Kidney (tissue), 22 donors: ENCODE measurements at places on chromosomes 3 and 15. TPM values are rescaled to one million over a fixed set of nuclear protein-coding genes. Genes with fewer than 3 reads are reported as not detected.

The SERINC4 gene
- total RNA-seq = 0.13 TPM

The NLGN1 gene
- total RNA-seq = 19.4 TPM

The CPEB1 gene
- total RNA-seq = 1.4 TPM

The TUSC7 gene
- total RNA-seq = not detected

The CYP11A1 gene
- 0.13 TPM for total RNA-seq

GRCh38 chr15:28900892-28901586, 15.3 kb downstream of the APBA2 start:
- no peaks in the 10 kb centered on the region for H3K27me3 ChIP-seq
- DNase-seq = peak; percentile 58
- no peak overlapping the region for H3K4me3 ChIP-seq
- H3K4me1 ChIP-seq = no peaks in the 10 kb centered on the region
- H3K27ac ChIP-seq = no peak overlapping the region
- no peaks in the 10 kb centered on the region for H3K36me3 ChIP-seq

GRCh38 chr15:89329329-89330084, 5.1 kb downstream of the POLG start:
- DNase-seq = no peak
- peaks cover 27% of the 10 kb centered on the region for H3K4me1 ChIP-seq
- no peaks in the 10 kb centered on the region for H3K27me3 ChIP-seq
- peaks cover 82% of the 10 kb centered on the region for H3K36me3 ChIP-seq
- H3K27ac ChIP-seq = no peak overlapping the region

- H3K27ac ChIP-seq = peak overlapping the region; percentile 95
- peaks cover 19% of the 10 kb centered on the region for H3K4me1 ChIP-seq
- peak; percentile 77 for DNase-seq
- no peaks in the 10 kb centered on the region for H3K27me3 ChIP-seq
- peak overlapping the region; percentile 91 for H3K4me3 ChIP-seq
- peaks cover 6% of the 10 kb centered on the region for H3K36me3 ChIP-seq
Observed at GRCh38 chr3:133574260-133574881, 885 bp downstream of the CDV3 start.

GRCh38 chr3:123663977-123664376, 79.1 kb upstream of the HACD2 start:
- H3K36me3 ChIP-seq = peaks cover 10% of the 10 kb centered on the region
- H3K27me3 ChIP-seq = no peaks in the 10 kb centered on the region
- no peak overlapping the region for H3K4me3 ChIP-seq
- no peak for DNase-seq
- H3K4me1 ChIP-seq = peaks cover 33% of the 10 kb centered on the region

- no peak overlapping the region for H3K27ac ChIP-seq
- no peak for DNase-seq
- no peaks in the 10 kb centered on the region for H3K36me3 ChIP-seq
- H3K4me1 ChIP-seq = no peaks in the 10 kb centered on the region
- H3K4me3 ChIP-seq = no peak overlapping the region
Observed at GRCh38 chr3:17911986-17912760, 169.7 kb upstream of the TBC1D5 start.

DNA sequence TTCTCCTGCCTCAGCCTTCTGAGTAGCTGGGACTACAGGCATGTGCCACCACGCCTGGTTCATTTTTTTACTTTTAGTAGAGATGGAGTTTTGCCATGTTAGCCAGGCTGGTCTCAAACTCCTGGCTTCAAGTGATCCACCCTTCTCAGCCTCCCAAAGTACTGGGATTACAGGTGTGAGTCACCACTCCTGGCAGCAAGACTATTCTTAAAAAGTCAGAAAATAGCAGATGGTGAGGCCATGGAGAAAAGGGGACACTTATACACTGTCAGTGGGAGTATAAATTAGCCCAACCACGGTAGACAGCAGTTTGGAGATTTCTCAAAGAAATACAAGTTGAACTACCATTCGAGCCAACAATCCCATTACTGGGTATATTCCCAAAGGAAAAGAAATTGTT, 603.3 kb upstream of the TBL1XR1 start:
- no peak for DNase-seq
- no peaks in the 10 kb centered on the region for H3K36me3 ChIP-seq
- H3K4me3 ChIP-seq = no peak overlapping the region
- H3K27ac ChIP-seq = no peak overlapping the region
- no peaks in the 10 kb centered on the region for H3K4me1 ChIP-seq

DNA sequence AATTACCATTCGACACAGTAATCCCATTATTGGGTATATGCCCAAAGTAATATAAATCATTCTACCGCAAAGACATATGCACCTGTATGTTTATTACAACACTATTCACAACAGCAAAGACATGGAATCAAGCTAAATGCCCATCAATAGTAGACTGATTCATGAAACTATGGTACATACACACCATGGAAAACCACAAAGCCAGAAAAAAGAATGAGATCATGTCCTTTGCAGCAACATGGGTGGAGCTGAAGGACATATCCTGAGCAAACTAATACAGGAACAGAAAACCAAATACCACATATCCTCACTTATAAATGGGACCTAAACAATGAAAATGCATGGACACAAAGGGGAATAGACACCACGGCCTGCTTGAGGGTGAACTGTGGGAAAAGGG, 11.1 kb upstream of the MCF2L2 start:
- no peaks in the 10 kb centered on the region for H3K27me3 ChIP-seq
- H3K27ac ChIP-seq = no peak overlapping the region
- no peak for DNase-seq
- no peaks in the 10 kb centered on the region for H3K4me1 ChIP-seq
- H3K4me3 ChIP-seq = no peak overlapping the region
- no peaks in the 10 kb centered on the region for H3K36me3 ChIP-seq

- H3K36me3 ChIP-seq = no peaks in the 10 kb centered on the region
- H3K27ac ChIP-seq = no peak overlapping the region
- H3K4me3 ChIP-seq = no peak overlapping the region
Observed at GRCh38 chr3:139638518-139638917, 39.3 kb downstream of the NMNAT3 start.

GRCh38 chr3:151788401-151788800, 25.5 kb upstream of the AADAC start:
- H3K27me3 ChIP-seq = no peaks in the 10 kb centered on the region
- H3K4me1 ChIP-seq = no peaks in the 10 kb centered on the region
- no peak overlapping the region for H3K4me3 ChIP-seq
- no peaks in the 10 kb centered on the region for H3K36me3 ChIP-seq
- no peak overlapping the region for H3K27ac ChIP-seq

DNA sequence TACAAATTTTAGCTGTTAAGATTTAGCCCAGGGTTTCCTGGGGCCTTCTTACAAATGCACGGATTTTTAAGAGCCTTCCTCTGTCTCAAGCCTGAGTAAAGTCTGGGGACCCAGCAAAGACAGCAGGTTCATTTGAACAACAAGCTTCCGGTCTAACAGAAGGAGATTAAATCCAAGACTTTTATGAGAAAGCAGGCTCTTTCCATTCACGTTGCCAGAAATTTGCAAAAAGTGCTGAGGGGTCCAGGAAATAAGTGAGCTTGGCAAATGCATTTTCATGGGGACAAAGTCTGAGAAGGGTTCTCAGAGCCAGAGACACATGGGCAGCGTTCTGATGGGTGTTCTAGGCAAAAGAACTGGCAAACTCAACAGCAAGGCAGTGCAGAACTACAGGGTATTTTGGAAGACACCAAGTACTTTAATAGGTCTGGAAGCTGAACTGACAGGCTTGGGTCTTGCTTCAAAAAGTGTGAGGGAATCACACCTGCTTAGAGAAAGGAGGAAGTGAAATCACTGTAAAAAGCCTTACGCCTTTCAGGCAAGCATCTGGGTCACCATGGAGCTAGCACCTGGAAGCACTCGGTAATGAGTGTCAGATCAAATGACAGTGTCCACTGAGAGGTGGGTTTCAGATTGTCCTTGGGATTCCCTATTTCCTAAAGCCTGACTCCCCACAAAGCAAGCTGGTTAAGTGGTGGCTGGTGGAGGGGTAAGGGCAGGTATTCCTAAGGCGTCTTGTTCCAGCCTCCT, 115.8 kb upstream of the ARHGEF3 start:
- no peak overlapping the region for H3K27ac ChIP-seq
- H3K27me3 ChIP-seq = no peaks in the 10 kb centered on the region
- no peak for DNase-seq
- H3K4me3 ChIP-seq = no peak overlapping the region

DNA sequence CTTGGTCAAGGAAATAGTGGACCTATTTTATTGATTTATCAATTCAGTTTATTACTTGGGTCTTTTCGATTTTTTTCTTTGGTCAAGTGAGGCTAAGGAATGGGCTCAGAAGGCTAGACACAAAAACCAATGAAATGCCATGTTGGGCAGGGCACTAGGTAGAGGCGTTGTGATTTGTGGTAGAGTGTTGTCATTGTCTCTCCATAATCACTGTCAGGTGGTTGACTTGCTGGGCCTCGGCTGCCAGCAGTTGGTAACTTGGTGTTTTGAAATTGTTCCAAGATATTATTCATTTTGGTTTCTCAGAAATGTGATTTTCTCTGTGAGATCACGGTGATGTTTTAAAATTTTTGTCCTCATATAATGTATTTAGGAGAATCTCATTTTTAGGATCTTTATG, 173.6 kb downstream of the KLHL25 start:
- peak overlapping the region; percentile 72 for H3K27ac ChIP-seq
- H3K4me3 ChIP-seq = peak overlapping the region; percentile 47
- DNase-seq = no peak
- no peaks in the 10 kb centered on the region for H3K36me3 ChIP-seq

DNA sequence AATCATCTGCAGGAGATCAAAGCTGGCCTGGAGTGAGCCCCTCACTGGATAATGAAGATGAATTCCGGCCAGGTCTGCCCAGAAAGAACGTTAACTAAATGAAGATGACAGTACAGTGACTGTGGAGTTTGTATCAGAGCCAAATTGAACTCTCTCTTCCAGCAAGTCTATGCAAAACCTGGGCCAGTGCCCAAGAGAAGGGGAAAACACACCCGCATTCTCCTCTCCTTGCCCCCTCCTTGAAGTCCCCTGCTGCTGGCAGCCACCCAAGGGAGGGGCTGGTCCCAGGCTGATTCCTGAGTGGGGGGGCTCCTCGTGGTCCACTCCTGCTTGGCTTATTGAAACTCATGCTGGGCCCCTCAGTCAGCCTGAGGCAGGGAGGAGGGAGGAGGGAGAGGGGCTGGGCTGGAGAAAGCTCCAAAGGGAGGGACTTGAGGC, 155.7 kb downstream of the RAB11A start:
- H3K27ac ChIP-seq = no peak overlapping the region
- H3K36me3 ChIP-seq = no peaks in the 10 kb centered on the region
- no peak overlapping the region for H3K4me3 ChIP-seq
- no peak for DNase-seq

GRCh38 chr3:42081838-42082473, 9.2 kb upstream of the TRAK1 start:
- no peak overlapping the region for H3K4me3 ChIP-seq
- no peaks in the 10 kb centered on the region for H3K36me3 ChIP-seq
- H3K27me3 ChIP-seq = no peaks in the 10 kb centered on the region
- no peaks in the 10 kb centered on the region for H3K4me1 ChIP-seq

DNA sequence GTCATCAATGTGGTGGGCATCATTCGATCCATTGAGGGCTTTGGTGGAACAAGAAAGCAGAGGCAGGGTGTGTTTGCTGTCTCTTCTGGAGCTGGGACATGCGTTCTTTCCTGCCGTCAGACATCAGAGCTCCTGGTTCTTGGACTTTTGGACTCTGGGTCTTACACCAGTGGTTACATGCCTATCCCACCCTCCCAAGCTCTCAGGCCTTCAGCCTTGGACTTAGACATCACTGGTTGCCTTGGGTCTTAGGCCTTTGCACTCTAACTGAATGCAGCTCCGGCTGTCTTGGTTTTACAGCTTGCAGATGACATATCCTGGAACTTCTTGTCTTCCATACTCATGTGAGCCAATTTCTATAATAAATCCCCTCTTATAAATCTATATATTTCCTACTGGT, 8.1 kb upstream of the MASP1 start:
- no peaks in the 10 kb centered on the region for H3K27me3 ChIP-seq
- DNase-seq = no peak
- no peak overlapping the region for H3K27ac ChIP-seq
- H3K4me1 ChIP-seq = no peaks in the 10 kb centered on the region
- H3K36me3 ChIP-seq = no peaks in the 10 kb centered on the region

GRCh38 chr15:39419651-39420050, 161.2 kb upstream of the THBS1 start:
- H3K4me1 ChIP-seq = no peaks in the 10 kb centered on the region
- H3K4me3 ChIP-seq = no peak overlapping the region
- H3K27ac ChIP-seq = no peak overlapping the region

DNA sequence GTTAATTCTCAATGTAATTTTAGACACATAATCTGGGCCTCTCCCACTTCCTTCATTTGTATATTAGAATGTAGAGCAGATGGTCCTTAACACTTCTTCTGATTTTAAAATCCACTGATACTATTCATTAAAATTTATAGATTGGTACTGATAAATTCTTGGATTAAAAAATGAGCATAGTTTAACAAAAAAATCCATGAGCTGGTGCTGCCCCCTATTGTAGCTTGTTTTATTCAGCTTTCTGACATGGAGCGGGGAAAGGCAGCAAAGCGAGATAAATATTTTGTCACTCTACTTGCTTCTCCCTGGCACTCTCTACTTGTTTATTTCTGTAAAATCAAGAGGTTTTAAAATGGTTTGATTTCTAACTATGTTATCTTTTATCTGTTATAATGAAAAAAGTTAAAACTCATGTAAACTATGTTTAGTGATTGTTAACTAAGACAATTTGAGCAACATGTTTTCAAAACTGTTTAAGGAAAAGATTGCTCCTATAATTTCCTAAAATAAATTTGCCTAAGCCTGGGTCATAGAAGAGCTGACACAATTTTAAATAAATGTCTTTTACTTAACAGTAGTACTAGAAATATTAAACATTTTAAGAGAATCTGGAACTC, 26.5 kb upstream of the PLOD2 start:
- H3K4me1 ChIP-seq = no peaks in the 10 kb centered on the region
- no peak overlapping the region for H3K4me3 ChIP-seq
- no peaks in the 10 kb centered on the region for H3K36me3 ChIP-seq
- H3K27ac ChIP-seq = no peak overlapping the region

DNA sequence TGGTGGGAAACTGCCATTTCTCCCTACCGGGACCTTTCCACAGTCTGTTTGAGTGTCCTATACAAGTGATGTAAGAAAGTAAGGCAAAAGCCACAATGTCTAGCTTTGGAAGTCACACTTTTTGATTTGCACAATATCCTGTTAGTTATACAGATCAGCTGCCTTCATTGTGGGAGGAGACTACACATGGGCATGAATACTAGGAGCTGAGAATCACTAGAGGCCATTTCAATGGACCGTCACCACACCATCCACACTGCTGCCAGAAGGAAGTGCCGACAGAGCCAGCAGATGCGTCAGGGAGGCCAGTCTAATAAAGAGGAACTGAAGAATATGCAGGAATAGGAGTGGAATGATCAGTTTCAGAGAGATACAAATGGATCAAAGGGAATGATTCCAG, 65.8 kb downstream of the SCN11A start:
- no peak overlapping the region for H3K27ac ChIP-seq
- no peak overlapping the region for H3K4me3 ChIP-seq
- no peaks in the 10 kb centered on the region for H3K36me3 ChIP-seq

- H3K27me3 ChIP-seq = no peaks in the 10 kb centered on the region
- DNase-seq = no peak
- no peaks in the 10 kb centered on the region for H3K36me3 ChIP-seq
- no peak overlapping the region for H3K4me3 ChIP-seq
Observed at GRCh38 chr3:98962189-98962930, 60.9 kb upstream of the DCBLD2 start.

GRCh38 chr15:62709261-62709660, 333.3 kb upstream of the TPM1 start:
- H3K4me1 ChIP-seq = no peaks in the 10 kb centered on the region
- no peaks in the 10 kb centered on the region for H3K36me3 ChIP-seq
- H3K27me3 ChIP-seq = no peaks in the 10 kb centered on the region
- no peak overlapping the region for H3K27ac ChIP-seq
- no peak overlapping the region for H3K4me3 ChIP-seq
- no peak for DNase-seq

- H3K27ac ChIP-seq = no peak overlapping the region
- no peak for DNase-seq
- H3K27me3 ChIP-seq = no peaks in the 10 kb centered on the region
Observed at GRCh38 chr15:70650567-70651302, 112.6 kb downstream of the UACA start.
